CD4-positive, alpha-beta T cell treated with Interleukin-6 at 100 ng/mL for 8 hours (primary cell): ENCODE measurements at places on chromosomes 2 and 18.
A peak's percentile ranks its signal among the peaks of the same experiment; 100 is the strongest.

GRCh38 chr2:10371441-10372196 is 68.9 kb downstream of the HPCAL1 start:
- DNase-seq: no peak

DNA sequence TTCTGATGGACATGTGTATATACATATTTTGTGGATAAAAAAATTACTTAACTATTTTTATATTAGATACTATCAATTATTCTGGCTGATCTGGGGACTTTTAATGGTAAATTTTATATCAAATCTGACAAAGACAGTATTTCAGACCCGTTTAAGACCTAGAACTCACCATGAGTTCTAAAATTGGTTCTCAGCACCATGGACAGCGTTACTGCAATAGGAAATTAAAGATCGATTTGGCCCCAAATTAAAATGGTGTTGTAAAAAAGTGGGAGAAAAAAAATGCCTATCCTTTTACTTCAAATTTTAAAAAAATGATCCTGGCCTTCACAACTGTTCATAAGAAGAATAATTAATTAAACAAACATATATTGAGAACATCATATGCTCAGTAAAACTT is 919 bp upstream of the SCN2A start:
- no peak for DNase-seq

GRCh38 chr2:104215269-104216161 is 638.4 kb upstream of the POU3F3 start:
- DNase-seq: no peak

DNA sequence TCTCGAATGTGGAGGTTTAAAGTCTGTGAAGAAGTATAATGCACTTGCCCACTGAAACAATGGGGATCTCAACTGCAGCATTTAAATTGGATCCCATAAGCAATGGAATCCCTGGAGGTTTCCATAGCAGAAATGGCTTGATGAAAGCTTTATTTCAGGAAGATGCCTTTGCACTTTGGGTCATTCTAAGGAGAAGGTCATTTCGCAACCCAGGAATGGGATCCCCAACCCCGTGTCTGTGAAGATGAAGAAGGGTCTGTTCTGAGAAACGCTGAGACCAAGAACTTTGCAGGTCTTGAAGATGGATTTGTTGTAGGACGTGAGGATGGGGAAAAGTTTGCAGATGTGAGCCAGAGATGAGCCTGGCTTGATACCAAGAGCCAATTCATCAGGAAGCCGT is 1.8 kb upstream of the KCNG3 start:
- DNase-seq: no peak

GRCh38 chr2:127118467-127118866 is 11.5 kb upstream of the BIN1 start:
- DNase-seq: no peak

DNA sequence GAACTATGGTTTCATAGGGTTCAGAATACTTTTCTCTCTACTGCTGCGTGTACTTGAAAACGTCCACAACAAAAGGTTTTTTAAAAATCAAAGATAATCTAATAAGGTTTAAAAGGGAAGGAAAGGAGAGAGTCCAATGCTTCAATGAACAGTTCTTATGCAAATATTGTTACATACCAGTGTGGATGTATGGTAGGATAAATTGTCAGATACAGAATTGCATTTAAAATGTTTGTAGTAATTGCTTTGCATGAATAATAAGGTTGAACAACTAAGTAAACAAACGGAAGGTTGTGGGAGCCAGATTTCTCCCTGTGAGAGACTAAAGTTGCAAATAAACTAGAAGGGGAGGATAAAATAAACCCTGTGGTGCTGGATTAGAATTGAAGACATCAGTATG is 53.8 kb upstream of the RBBP8 start:
- no peak for DNase-seq

GRCh38 chr2:162416446-162416845 is 72.5 kb downstream of the GCA start:
- DNase-seq: no peak

DNA sequence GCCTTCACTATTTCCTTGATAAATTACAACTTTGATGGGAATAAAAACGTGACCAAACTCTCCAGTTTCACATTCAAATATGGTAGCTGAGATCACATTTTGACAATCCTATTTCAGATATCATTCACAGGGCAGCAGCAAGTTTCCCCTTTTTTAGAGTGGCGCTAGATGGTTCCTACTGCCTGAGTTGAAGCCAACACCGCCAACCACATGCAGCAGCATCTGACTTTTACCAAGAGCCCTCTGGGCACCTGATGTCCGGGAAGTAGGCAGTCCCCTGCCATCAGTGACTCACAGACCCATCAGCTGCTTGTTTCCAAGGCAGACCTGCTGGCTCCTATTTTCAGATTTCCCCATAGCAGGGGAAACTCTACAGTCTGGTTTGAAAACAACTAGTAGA is 4.0 kb upstream of the MREG start:
- DNase-seq: peak; percentile 19

- peak; percentile 43 for DNase-seq
Measured at GRCh38 chr18:76490670-76491472, 4.2 kb downstream of the ZNF516 start.

GRCh38 chr2:217622205-217623060 is 380.4 kb downstream of the TNS1 start:
- DNase-seq: no peak

GRCh38 chr2:191676790-191677645 is 918 bp upstream of the NABP1 start:
- peak; percentile 43 for DNase-seq

DNA sequence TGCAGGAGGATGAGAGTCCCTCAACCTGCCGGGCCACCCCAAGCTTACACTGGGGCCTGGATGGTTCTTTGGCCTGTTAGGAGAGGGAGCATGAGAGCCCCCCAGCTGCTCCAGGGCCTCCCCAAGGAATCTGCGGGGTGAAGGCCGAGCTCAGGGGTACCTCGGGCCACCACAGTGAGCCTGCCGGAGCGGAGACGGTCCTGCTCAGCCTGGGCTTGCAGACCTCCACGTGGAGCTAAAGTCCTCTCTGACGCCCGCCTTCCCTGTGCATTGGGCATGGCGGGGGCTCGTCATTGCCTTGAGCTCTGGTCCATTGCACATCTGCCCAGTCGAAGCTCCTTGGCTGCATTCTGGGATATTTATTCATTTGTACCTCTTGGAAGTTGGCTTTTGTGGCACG is 62.7 kb downstream of the ASB1 start:
- DNase-seq: no peak

GRCh38 chr2:14975381-14975780 is 342.9 kb downstream of the LRATD1 start:
- no peak for DNase-seq

DNA sequence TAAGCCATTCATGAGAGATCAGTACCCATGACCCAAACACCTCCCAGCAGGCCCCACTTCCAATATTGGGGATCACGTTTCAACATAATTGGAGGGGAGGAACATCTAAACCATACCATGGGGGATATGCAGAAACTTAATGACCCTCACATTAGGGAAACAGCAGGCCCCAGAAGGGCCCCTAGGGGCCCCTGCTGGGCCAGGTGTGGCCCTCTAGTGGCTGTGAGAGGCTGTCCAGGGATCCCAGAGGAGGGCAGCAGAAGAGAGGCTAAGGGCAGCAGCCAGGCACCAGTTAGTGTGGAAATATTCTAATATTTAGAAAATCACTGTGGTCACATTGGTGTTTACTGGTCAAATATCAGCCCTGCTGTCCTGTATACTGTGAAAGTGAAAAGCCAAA is 49.3 kb upstream of the ANKRD44 start:
- no peak for DNase-seq

- DNase-seq: no peak
Measured at GRCh38 chr2:120509213-120509815, 163.4 kb downstream of the INHBB start.

DNA sequence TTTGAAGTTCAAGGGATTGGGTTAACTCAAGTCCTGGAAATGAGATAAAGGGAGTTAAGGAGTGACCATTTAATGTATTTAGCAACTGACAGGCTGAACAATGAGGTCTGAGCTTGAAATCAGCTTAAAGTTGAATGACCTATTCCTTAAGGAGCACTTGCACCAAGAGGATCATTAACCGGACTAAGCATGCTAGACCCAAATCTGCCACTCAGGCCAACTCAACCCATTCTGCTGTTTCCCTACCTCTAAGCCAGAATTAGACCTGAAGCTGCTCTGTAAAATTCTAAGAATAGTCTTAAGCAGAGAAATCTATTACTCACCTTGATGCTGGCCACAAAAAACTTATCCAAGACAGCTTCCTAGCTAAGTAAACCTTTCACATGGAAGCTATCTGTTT is 59.8 kb downstream of the SPRED2 start:
- no peak for DNase-seq

- no peak for DNase-seq
Measured at GRCh38 chr2:96685577-96686459, 43.3 kb downstream of the FER1L5 start.

DNA sequence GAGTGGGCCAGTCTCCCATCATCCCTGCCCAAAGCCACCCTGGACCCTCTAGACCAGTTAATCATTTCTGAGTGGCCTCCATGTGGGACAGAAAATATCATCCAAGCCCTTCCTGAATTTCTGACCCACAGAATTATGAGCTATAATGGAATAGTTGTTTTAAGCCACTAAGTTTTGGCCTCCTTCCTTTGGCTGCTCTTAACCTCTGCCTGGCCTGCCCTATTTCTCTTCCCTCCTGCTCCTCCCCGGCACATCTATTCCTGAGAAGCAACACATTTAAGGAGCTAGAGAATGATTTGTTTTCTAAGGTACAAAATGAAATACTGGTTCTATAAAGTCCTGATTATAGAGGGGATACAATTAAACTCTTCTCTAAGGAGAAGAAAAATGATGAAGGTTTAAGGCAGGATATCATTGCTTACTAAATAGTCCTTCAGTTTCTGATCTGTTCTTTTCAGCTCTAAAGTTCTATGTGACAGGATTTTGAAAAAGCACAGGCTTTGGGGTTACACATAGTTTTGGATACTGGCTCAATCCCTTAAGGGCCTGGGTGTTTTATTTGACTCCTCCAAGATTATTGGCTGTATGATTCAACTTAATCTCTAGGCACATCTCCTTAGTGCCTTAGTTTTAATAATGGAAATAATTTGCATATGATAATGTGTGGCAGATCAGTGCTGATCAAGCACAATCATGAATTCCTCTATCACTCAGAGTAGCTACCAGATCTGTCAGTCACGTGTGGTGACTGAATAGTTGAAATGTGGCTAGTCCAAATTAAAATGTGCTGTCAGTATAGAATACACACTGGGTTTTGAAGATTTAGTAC is 240.3 kb downstream of the VAPA start:
- DNase-seq: no peak

DNA sequence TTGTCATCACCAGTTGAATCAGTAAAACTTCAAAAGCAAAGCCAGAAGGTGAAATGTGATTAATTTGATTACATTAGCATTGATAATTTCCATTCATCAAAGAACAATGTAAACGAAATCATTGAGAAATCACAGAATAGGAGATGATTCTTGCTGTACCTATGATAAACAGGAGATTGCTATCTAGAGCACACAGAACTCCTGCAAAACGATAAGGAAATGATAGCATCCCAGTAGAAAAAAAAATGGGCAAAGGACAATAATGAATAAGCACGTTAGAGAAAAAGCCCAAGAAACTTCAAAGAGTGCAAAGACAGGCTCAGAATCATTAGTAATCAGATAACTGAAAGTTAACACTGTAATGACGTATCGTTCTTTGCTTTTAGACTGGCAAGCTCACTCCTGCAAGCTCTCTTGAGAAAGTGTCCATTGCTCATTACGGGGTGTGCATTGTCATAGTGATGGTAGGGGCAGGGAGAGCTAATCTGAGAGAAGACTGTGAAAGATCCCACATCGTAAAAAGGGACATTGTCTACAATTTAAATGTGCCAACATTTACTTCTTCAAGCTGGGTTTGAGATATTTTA is 143.6 kb downstream of the SPP2 start:
- no peak for DNase-seq

GRCh38 chr18:7617738-7618422 is 50.8 kb downstream of the PTPRM start:
- DNase-seq: no peak

DNA sequence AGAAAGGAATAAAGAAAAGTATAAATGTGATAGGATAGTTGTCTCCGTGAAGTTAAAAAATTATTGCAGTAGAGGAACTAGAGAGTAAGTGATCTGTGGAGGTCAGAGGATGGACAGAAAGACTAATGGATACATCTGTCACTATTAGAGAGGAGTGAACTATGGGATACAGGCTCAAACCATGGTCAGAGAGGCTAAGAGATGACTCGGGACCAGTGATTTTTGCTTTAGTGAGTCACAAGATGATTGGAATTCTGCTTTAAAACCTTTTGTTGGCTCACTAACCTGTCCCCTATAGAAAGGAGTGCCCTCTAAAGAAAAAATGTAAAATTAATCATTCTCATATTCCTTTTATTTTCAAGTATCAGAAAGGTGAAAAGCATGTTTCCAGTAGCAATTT is 30.3 kb downstream of the ALMS1 start:
- DNase-seq: no peak

GRCh38 chr2:45167920-45168629 is 158.8 kb upstream of the SIX2 start:
- no peak for DNase-seq

DNA sequence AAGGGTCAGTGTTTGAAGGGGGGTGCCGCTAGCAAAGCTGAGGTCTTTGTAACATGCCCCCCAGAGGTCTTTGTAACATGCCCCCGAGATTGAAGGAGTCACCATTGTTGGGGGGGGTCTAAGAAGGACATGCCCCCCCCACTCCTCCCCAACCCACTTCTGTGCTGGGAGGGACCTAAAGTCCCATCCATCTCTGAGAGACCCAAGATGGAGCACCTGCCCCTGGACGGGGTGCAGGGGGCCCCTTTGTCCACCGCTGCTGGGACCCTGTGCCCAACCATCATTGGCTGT is 5.9 kb upstream of the ASIC4 start:
- DNase-seq: no peak

DNA sequence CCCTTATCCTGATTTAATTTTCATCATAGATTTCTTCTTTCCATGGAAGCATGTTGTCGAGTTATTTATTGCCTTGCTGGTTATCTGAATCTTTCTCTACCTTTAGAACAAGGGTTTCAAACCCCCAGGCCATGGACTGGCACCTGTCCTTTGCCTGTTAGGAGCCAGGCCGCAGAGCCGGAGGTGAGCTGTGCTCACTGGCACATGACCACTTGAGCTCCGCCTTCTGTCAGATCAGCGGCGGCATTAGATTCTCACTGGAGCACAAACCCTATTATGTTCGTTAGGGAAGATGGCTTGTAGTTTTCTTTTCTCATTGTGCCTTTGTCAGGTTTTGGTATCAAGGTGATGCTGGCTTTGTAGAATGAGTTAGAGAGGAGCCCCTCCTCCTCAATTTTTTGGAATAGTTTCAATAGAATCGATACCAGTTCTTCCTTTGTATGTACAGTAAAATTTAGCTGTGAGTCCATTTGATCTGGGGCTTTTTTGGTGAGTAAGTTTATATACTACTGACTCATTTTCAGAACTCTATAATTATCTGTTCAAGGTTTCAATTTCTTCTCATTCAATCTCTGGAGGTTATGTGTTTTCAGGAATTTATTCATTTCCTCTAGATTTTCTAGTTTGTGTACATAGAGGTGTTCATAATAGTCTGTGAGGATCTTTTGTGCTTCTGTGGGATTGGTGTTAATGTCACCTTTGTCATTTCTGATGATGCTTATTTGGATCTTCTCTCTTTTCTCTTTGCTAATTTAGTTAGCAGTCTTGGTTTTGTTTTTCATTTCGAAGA is 668.0 kb upstream of the FAM98A start:
- no peak for DNase-seq
